ENCODE measurements at places on chromosomes 7 and 10.

GRCh38 chr7:142585425-142585824, 163.8 kb upstream of the PRSS1 start:
- no peak for DNase-seq

GRCh38 chr7:139829025-139829774, at the start of gene TBXAS1:
Gene TBXAS1, plus strand, starts transcription at chr7:139829264. Its CDS starts 127 bp downstream, at chr7:139829391.
- DNase-seq: no peak

GRCh38 chr10:855671-856070, 75.8 kb downstream of the LARP4B start:
- no peak for DNase-seq

GRCh38 chr10:114713525-114714090, 55.5 kb upstream of the ABLIM1 start:
- no peak for DNase-seq

DNA sequence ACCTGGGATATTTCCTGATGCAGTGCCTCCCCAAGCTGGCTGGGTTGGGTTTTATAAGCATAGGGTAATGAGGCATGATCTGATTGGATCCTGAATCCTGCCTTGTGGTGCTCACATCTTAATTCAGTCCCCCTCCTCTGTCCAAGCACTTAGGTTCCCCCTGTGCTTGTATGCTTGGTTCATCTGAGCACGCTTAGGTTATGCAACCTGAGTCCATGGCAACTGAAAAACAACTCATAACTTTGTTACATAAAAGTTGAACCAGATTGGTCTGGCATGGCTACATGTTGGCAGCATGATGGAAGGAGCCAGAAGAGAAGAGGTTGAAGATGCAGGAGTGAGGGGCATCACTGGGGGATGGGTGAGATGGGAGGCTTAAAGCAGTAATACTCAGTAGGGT, 57.3 kb upstream of the OSBPL3 start:
- DNase-seq: no peak

GRCh38 chr10:114353383-114353782, 50.9 kb downstream of the AFAP1L2 start:
- no peak for DNase-seq

DNA sequence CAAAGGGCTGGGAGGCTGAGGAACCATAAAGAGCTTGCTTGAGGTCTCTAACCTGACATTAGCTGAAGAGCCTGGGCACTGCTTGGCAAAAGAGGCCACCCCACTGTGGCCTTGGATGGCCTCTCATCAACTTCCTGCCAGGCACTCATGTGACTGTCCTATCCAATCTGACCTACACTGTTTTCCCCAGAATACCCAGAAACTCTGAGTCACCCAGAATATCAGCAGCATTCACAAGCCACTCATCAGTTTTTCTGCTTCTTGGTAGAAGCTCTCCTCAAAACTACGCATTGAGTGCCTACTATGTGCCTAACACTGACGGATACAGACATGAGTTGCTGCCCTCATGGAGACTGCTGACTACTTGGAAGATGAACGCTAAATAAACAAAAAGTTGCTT, 4.1 kb upstream of the NT5C2 start:
- DNase-seq: no peak

- no peak for DNase-seq
These were observed 41.0 kb upstream of the C10orf120 start for GRCh38 chr10:122740640-122741039.

- no peak for DNase-seq
These were observed 17.9 kb downstream of the RTKN2 start for GRCh38 chr10:62250594-62251198.

DNA sequence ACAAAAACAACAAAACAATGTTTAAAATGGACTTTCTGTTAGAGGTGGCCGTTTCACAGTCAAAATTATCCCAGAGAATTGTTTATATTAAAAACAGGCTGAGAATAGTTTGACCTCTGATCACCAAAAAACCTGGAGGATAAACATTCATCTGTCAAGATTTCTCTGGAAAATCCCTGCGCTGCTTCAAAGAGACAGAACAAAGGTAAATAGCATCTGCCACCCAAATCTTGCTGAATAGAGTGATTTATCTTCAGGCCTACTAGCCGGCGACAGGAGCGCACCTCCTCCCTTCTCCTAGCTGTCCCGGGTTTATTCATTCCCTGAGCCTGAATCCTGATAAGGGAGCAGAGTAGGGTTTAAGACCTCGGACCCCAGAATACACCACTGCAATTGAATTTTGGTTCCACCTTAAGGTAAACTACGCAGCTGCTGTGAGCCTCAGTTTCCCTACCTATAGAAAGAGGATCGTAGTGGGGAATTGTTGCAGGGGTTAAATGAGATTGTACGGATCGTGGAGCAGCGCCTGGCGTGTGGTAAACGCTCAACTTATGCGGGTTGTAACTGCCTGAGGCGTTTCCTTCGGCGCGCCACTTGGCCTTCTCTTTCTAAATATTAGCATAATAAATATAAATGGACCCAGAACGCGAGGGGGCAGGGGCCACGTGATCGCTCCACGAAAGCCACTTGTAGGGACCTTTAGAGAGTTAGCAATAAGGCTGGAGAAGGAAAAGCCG, 498 bp upstream of the ST7 start:
- DNase-seq: no peak

GRCh38 chr10:127198721-127199120, 2.3 kb upstream of the INSYN2A start:
- no peak for DNase-seq

DNA sequence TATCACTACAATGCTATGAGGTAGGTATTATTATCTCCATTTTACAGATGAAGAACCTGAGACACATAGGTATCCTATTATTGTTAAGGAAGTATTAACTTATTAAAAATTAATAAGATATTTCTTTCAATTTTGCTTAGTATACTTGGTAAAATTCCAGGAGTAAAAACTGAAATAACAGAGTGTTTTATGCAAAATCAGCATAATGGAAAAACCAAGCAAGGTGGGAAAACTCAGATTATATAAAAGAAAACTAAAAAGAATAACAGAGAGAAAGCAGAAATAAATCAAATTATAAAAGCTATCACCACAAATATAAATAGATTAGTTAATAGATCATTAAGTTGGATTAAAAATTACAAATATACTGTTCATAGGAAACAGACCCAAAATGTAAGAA, 82.0 kb downstream of the CPXM2 start:
- no peak for DNase-seq

DNA sequence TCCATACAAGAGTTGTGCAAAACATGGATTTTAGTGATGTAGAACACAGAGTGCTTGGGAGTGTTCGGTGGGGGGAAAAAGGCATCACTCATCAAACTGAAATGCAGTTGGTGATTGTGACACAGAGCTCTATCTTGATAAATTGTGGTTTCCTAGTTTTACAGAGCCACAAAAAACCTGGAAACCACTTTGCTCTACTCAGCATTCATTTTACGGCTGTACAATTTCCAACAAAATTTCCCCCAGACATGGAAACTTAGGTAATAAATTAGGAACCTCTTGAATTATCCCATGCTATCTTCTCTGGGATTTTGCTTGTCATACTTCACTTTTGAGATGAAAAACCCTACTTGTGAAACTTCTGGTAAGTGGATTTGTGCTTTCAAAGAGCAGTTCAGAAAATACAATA, 614.9 kb upstream of the FZD8 start:
- DNase-seq: no peak

DNA sequence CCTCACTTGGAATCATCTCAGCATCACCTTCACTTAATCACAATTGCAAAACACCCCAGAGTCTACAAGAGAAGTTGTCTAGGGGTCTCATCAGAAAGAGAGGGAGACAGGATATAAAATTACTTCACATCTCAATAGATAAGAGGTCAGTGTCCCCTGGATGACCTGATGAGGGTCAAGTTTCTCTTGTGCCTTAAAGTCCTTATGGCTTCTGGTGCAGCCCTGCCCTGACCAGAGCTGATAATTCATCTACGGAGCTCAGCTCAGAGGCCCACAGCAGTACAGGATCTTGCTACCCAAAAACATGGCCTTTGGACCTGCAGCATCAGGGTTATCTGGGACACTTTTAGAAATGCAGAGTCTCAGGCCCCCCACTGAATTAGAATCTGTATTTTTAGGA, 111.1 kb upstream of the GLI3 start:
- no peak for DNase-seq

DNA sequence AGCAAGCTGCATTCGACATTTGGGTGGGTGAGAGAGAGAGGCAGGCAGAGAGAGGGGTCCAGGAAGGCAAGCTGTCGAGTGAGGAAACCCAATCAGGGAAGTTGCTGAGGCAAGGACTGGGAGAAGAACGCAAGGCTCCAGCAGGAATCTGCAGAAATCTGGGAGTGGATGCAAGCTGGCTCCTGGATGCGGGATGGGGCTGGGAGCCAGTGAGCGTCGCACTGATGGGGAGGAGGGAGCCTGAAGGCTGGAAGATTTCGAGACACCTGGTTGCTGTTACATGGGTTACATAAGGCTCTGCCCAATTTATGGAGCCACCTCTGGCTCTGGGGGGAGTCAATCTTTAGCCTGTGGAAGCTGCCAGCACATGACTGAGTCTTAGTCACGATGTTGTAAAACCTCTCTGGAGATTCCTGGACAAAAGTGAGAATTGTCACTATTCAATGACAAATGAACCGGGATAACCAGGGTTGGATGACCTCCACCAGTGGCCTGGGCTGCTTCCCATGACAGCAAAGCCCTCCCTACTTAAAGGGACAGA, 51.1 kb upstream of the ADRB1 start:
- DNase-seq: no peak

- no peak for DNase-seq
These were observed 120.9 kb upstream of the NAMPT start for GRCh38 chr7:106405697-106406141.

DNA sequence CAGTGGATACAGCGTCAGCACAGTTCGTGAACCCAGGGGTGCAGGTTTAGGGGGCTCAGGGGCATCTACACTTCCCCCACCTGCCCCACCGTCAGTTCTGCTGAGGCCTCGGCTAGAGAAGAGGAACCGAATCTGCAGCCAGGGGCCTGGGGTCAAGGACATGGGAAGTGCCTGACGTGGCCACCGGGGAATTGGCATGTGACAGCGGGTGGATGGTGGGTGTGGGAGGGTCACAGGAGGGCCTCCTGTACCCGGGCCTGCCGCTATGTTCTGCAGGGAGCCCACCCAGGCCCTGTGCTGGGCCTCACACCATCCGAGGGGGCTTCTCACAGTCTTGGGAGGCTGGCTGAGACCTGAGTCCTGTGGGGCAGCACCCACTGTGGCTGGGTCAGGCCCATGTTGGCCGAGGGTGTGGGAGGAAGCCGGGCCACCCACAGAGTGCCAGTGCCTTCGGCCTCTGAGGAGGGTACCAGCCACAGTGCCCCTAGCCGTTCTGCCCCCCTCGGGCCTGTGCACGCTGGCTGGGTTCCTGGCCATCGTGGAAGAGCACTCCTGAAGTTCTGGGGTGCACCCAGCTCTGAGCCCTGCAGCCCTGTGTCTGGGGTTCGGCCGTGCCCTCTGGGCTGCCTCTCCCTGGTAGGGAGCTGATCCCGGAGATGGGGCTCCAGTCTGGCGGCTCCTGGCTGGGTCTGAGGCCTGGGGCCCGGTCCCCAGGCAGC, 5.9 kb downstream of the TTYH3 start:
- DNase-seq: no peak

DNA sequence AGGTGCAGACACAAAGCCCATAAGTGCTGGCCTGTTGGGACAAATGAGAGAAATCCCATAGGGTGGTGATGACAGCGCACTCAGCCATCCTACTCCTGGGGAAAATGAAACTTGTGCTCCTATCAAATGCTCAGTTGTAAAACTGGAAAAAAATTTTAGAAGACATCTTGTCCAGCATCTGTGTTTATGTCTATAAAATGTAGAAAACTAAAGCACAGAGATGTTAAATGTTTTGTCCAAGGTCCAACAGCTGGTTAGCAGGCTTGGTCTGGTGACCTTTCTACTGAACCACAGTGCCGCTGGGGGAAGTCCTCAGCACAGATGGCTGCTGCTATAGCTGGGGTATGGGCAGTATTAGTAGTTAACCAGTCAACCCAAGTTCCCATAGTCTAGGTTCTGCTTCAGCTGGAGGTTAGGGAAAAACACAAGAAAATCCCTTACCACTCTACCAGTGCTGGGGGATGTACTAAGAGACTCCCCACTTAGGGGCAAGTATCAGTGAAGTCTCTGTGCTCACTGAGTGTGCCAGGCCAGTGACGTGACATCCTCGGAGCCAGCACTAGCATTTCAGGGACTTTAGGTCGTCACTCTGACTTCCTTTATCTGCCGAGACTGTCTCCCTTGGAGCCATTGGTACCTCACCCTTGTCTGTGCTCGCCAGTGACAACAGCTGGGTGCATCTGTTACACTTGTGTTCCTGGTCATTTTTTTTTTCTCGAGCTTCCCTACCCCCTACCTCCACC, 1.9 kb downstream of the TSPAN33 start:
- no peak for DNase-seq

GRCh38 chr7:18408461-18408860, 87.1 kb upstream of the HDAC9 start:
- no peak for DNase-seq
